ENCODE measurements at places on chromosomes 11 and 22. TPM values are rescaled to one million over a fixed set of nuclear protein-coding genes. Genes with fewer than 3 reads are reported as not detected.
A peak's percentile ranks its signal among the peaks of the same experiment; 100 is the strongest.

GRCh38 chr11:37755521-37755920 is 1157.5 kb upstream of the RAG2 start:
- DNase-seq: no peak

DNA sequence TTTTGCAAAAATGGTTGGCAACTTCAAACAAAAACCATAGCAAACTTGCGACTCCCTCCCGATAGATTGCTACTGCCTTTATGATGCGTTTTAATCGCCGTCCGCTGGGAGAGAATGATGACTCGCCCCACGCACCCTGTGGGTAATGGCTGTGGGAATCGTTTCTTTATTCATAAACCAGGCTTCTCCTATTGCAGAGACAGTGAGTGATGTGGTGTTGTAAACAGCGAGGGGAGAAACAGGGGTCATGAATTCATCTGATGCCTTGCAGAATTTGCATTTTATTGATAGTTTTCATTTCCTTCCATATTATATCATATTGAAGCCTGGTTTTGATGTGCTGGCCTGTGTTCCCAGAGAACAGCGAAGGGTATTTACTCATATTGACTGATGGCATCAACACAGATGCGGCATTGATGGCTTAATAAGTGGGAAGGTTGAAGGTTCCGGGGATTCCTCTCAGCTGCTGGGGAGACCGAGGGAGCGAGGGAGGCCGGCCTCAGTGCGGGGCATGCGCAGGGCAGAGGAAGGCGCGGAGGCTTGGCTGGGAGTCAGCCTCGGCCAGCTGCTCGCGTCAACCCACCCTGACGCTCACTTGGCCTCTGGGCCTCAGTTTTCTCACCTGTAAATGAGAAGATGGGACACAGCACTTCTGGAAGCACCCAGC is 41.3 kb downstream of the ARHGAP8 start:
- DNase-seq: no peak

- DNase-seq: no peak
Observed at GRCh38 chr11:127003260-127003981, 2.9 kb upstream of the KIRREL3 start.

The SCN2B gene
- 17.6 TPM for total RNA-seq

DNA sequence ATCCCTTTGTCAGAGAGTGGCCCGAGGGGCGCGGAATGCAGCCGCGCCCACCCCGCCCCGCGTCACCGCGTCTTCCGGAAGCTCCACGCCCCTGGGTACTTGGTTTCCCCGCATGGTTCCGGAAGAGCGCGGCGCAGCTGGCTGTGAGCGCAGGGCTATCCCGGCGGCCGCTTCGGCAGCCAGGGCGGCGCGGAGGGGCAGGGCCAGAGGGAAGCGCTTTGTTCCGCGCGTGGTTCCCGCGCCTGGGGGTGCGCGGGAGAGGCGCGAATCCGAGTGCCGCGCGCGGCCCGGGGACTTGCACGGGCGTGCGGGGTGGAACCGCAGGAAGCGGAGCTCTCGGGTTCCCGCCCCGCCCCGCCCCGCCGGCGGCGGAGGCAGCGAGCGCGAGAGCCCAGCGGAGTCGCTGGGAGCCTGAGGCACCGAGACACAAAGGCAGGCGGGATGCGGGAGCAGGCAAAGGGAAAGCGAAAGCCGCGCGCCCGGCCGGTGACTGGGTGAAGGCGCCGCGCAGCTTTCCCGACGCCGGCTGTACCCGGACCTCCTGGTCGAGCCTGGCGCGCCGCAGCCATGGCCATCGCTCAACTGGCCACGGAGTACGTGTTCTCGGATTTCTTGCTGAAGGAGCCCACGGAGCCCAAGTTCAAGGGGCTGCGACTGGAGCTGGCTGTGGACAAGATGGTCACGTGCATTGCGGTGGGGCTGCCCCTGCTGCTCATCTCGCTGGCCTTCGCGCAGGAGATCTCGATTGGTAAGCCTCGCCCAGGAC is at the start of gene PANX1:
Gene PANX1 (plus strand): TSS at position 96 of the 766 bp plus-strand sequence. CDS start 472 bp downstream, at position 568.
- DNase-seq: peak; percentile 91

DNA sequence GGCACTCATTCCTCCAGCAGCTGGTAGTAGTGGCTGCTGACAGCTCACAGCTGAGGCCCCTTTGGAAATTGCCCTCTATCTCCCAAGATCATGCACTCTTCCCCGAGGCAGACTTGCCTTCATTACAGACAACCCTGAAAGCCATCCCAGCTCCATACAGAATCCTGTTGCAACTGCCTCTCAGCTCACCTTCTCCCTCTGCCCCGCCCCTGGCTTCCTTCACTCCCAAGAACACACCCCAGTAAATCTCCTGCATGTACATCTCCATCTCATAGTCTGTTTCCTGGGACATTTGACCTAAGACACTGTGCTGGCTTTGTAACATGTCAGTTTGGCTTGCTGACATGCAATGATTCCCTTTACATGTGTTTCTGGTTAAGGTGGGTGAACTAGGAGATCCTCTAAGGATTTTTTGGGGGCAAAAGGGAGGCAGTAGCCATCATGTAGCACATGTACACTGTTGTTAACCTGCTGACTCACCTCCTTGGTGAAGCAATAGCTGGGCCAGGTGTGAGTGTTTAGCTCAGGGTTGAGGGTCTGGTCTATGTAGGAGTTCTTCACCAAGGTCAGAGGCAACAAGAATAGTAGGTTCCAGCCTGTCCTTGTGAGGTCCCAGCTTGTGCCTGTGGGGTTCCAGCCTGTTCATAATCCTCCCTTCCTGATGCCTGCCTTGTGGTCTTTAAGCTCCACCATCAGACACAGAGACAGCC is 179.6 kb downstream of the CSNK2A3 start:
- DNase-seq: no peak

The CRYBA4 gene
- total RNA-seq: not detected

DNA sequence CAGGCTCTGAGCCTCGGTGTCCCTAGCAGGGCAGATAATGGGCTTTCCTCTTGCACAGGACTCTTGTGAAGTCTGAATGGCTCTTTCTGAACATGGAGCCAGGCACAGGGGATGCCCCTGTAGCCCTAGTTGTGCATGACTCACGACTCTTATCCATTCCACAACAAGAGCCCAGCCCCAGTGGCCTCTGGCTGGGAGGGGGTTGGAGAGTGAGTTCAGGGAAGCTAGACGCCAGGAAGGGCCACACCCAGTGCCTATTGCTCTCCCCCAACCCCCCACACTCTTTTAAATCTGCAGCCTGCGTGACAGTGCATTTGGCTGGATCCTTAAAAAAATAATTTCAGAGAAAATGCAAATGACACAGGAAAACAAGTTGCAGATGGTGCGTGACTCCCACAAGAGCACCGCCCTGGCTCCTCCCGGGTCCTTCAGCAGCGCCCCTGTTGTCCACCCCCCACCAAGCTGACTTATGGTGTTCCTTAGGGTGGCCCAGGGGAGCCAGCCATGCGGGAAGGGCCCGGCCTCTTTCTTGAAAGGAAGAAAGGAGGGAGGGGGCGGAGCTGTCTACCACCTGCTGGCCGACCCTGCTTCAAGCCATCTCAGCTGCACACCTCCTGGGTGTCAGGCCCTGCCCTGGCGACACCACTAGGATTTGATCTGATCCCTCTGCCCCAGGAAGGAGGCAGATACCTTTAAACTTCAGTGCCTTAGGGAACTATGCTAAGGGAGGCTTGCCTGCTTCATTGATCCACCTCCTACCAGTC is 74.7 kb downstream of the MN1 start:
- DNase-seq: peak; percentile 82

DNA sequence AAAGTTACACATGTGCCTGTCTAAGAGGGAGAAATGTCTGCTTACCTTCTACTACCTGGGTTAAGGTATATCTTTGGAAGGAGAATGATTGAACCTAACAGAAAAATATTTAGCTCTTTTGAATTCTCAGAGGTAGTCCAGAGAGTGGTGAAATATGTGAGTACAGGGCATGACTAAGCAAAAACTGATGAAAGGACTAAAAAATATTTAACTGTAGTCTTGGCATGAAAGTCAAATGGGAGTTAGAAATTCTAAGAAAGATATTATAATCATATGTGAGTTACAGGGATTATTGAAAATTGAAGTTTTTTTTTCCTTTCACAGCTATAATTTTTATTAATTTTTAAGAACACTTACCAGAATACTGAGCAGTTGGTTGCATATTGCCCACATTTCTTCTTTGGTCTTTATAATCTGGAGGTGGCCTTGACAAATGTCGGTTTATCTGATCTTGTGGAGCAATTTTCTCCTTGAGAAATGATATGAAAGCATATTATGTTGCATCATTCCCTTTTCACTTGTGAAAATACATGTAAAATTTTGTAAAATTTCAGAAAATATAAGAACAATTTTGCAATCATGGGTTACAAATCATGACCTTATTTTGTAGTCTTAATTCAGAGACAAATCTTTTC is 61.4 kb upstream of the MTMR2 start:
- DNase-seq: no peak

GRCh38 chr11:82308979-82309378 is 424.7 kb downstream of the FAM181B start:
- no peak for DNase-seq

The NTM gene
- total RNA-seq: 1.5 TPM

The LUZP2 gene
- not detected for total RNA-seq

- no peak for DNase-seq
Observed at GRCh38 chr22:43295660-43296059, 47.5 kb downstream of the SCUBE1 start.

DNA sequence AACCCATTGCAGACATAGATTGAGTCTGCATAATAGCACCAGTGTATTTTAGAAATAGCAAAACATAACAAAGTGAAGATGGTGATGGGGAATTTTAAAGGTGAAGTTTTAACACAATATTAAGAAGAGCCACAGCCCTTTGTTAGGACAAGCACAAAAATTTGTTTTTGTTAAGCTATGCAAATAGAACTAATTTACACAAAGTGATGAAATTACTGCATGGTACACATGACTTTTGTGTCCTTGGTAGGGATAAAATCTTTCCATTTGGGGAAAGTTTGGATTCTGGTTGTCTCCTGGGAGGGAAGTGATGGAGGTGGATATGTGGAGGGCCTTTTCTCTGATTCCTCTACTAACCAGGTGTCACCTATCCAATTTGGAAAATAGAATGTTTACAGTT is 50.4 kb upstream of the MTNR1B start:
- no peak for DNase-seq

The CAVIN3 gene
- 33.9 TPM for total RNA-seq

GRCh38 chr11:106495046-106495445 is 417.6 kb downstream of the AASDHPPT start:
- no peak for DNase-seq

GRCh38 chr11:44008698-44009097 is 39.1 kb upstream of the ACCSL start:
- DNase-seq: no peak

The LMO2 gene
- 9.1 TPM for total RNA-seq

DNA sequence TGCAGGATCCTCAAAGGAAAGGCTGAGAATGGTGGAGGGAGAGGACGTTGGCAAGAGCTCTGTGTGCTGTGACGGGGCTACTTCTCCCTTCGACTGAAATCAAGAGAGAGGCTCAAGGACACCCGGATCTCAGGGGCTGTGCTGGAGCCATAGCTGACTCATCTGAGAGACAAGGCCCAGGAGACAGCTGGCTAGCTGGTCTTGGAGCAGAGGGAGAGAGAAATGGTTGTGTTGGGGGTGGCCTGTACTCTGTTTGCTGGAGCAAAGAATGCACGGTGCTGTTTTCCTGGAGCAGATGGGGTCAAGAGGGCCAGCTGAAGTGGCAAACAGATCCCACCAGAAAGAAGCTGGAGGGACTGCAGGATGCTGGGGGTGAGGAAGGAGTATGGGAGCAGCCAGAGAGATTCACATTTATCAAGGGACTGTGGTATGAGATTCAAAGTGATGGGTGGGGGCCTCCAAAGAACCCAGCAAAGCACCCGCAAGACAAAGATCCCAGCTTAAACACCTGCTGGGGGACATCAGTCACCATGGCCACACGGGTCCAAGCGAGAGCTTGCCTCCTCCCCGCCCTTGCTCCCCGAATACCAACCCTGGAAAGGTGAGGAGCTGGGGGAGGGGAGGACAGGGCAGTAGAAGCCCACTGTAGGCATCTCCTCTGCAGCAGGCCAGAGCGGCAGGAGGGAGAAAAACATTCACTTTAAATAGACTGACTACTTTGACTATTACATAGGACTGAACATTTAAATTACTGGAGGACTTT is 40.8 kb downstream of the MAP6 start:
- no peak for DNase-seq

- no peak for DNase-seq
Observed at GRCh38 chr11:77596626-77597025, 6.9 kb downstream of the AQP11 start.

All from Right ventricle myocardium superior (tissue), 1 donor.